Stimulated activated CD8-positive, alpha-beta memory T cell treated with anti-CD3 and anti-CD28 coated beads, Interleukin-2, amount 100 ng/mL, for 48 hours (primary cell): ENCODE measurements at places on chromosomes 3 and 15.

DNA sequence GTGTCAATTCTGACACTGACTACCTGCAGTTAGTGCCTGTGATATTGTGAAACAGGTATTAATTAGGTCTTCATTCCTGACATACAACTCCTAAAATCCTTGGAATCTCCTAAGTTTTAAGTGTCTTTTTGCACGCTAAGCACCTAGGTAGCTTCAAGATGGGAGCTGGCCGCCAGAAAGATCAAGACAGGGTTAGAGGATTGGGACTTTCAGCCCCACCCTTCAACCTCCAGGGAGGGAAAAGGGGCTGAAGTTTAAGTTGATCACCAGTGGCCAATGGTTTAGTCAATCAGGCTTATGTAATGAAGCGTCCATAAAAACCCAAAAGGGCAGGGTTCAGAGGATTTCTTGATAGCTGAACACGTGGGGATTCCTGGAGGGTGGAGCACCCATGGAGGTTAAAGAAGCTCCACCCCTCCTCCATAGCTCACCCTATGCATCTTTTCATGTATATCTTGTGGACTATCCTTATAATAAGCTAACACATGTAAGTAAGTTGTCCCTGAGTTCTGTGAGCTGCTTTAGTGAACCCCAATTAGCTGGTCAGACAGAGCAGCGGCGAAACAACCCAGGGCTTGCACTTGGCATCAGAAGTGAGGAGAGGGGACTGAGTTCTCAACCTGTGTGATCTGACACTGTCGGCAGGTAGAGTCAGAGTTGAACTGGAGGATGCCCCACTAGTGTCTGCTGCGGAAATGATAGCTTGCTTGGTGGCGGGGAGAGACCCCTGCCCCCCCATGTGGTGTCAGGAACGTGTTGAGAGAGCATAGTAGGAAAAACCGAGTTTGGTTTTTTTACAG, 12.8 kb upstream of the SRP14 start:
- DNase-seq = no peak

- DNase-seq = no peak
Observed at GRCh38 chr3:64209866-64210621, 15.2 kb downstream of the PRICKLE2 start.

DNA sequence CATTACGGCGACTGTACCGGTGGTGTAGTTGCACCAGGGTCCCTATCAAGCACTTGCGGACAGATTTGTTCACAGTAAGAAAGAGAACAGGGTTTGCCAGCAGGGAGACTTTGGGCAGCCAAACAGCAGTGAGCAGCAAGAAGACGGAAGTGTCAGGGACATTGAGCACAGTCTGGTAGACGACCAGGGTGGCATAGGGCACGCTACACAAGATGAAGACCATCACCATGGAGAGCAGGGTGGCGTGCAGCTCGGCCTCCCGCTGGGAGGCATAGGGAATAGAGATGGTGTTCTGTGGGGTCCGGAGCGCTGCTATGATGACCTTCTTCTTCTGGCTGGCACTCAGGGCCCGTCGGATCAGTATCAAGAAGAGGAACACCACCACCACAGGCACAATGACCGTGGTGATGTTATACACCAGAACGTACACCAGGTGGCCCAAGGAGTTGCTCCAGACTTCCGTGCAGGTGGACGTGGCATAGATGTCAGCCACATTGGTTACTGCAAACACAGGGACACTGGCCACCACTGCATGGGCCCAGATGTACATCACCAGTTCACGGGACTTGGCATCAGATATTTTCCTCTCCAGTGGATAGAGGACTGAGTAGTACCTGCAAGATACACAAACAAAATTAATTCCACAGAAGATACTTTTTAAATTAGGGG, 19.1 kb upstream of the FSIP1 start:
- no peak for DNase-seq

- no peak for DNase-seq
Observed at GRCh38 chr3:127426444-127427153, 138.8 kb upstream of the PRR20G start.

- no peak for DNase-seq
Observed at GRCh38 chr3:15693355-15693754, 91.8 kb downstream of the BTD start.

- no peak for DNase-seq
Observed at GRCh38 chr3:16913264-16913580, 28.5 kb downstream of the PLCL2 start.

GRCh38 chr3:116939091-116939490, 229.5 kb downstream of the TUSC7 start:
- no peak for DNase-seq

- DNase-seq = no peak
Observed at GRCh38 chr15:33857726-33858125, 110.6 kb upstream of the CHRM5 start.

DNA sequence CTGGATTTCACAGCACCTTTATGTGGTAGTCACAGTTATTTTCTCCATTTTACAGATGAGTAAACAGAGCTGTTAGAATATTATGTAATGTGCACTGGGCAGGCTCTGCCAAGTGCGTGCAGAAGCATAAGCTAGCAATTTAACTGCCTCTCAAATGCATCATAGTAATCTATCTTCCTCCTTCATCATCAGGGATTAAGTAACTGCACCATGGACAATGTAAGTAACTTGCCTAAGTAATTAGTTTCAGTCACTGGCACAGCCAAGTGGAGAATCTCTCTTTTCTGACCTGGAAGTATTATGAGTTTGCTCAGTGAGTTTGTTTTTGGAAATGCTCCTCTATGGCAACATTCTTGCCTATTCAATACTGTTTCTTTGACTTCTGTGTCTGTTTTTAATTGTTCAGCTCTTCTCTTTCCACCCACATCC, 260.5 kb downstream of the PTPRG start:
- DNase-seq = no peak

GRCh38 chr3:110562621-110563020, 509.0 kb upstream of the NECTIN3 start:
- no peak for DNase-seq

DNA sequence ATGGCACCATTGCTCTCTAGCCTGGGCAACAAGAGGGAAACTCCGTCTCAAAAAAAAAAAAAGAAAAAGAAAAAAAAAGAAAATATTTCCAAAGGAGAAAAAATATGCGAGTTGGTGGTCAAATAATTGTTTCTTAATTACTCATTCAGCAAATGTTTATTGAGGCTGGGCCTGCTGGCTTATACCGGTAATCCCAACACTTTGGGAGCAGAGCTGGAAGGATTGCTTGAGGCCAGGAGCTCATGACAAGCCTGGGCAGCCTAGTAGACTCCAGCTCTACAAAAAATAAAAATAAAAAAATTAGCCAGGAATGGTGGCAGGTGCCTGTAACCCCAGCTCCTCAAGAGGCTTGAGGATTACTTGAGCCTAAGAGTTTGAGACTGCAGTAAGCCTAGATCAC, 4.1 kb downstream of the KNL1 start:
- DNase-seq = no peak

- no peak for DNase-seq
Observed at GRCh38 chr3:177483182-177483967, 286.1 kb upstream of the TBL1XR1 start.
